ENCODE measurements at places on chromosomes 3 and 15.

DNA sequence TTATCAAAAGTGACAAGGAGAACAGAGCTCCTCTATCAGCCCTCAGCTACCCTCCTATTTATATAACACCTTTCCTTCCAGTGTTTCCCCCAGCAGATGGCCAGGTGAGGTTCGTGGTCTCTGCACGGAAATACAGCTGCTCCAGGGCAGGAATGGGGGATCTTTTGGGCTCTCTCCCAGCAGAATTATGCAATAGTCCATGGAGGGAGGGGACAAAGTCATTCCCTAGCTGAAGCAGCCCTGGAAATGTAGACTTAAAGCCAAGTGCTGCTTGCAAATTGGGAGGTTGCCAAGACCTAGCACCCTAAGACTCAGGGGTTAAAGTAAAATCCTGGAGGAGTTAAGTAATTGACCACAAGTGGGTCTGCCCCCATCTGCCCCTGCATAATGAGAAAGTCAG is 256.3 kb downstream of the LRTM1 start:
- DNase-seq, result no peak

GRCh38 chr3:120454076-120454689 is 3.4 kb upstream of the FSTL1 start:
- no peak for DNase-seq

- no peak for DNase-seq
Measured at GRCh38 chr3:134597390-134597970, 53.3 kb downstream of the KY start.

DNA sequence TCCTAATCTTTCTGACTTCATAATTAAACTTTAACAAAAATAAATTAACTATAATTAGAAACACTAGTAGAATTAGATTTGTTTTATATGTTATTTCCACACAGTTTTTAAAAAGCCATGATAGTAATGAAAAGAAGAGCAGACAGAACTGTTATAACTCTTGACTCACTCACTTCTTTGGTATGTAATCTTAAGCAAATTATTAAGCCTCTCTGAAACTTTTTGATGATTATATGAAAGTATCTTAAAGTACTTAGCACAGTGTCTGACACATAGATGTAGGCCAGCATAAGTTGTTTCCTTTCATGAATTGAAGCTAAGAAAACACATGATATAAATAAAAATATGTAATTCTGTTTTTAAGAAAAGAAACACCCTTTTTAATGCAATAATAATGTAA is 123.6 kb upstream of the MLF1 start:
- no peak for DNase-seq

DNA sequence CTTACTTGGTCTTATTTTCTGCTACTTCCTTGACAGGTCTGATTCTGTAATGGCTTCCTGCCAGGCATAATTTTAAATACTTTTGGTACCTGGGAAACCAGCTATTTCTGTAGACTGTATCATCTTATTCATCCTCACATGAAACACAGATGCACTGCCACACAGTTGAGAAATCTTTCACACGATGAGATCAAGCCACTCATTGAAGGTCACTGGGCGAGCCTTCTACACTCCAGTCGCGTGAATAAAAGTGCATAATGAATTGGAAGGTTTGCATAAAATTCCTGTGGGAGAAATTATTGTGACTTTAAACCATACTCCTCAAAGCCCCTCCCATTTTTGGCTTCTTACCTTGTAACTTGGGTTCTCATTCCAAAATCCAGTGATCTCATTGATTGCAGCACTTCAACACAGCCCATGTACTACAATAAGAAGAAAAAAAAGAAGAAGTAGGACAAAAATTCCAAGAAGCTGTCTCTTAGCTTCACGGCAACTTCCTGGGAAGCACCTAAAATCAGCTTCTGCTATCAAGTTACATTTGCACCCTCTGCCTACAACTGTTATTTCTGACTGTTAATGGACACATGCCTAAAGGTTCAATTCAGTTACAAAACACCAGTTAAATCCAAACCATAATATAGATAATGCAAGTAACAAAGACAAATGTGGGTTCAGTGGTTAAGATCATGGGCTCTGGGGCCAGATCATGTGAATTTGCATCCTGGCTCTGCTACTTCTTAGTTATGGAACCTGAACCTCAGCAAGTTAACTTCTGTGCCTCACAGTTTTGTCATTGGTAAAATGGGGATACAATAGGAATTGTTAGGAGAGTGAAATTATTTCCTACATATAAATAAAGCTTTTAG is 39.0 kb downstream of the SHC4 start:
- DNase-seq, result no peak

- DNase-seq, result no peak
Measured at GRCh38 chr3:115148142-115148790, 1.2 kb upstream of the ZBTB20 start.

GRCh38 chr15:52251144-52251860 is 44.3 kb downstream of the MYO5C start:
- DNase-seq, result no peak

- peak; percentile 9 for DNase-seq
Measured at GRCh38 chr3:131033480-131034080, 6.9 kb downstream of the NEK11 start.

DNA sequence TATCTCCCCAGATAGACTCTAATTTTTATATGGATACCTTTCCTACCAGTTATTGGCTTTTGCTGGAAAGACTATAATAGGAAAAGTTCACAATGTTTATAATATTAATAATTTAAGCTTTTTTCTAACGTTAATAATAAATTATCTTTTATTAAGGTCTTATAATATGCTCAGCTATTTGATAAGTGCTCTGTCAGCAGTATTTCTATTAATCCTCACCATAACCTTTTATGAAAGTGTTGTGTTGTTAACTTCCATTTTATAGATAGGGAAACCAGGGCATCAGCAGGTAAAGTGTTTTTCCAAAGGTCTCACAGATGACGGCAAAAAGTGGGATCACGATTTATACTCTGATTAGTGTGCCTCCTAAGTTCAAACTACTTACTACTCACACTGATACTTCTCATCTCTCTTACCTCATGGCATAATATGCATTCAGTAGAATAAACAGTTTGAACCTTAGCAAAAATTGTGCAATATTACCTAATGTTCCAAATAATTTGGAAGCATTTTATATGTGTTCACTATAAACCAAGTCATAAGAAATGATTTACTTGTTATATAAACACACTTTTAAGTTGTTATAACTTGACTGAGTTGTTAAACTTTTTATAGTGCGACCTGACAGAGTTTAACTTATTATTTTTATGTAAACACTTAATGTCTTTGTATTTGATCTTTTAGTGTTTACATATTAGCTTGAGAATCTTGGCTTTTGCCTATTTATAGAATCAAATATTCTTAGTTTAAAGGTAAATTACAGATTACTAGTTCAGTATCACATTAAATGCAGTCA is 274.9 kb upstream of the DCBLD2 start:
- DNase-seq, result no peak

- no peak for DNase-seq
Measured at GRCh38 chr3:58036293-58037032, 28.2 kb downstream of the FLNB start.

DNA sequence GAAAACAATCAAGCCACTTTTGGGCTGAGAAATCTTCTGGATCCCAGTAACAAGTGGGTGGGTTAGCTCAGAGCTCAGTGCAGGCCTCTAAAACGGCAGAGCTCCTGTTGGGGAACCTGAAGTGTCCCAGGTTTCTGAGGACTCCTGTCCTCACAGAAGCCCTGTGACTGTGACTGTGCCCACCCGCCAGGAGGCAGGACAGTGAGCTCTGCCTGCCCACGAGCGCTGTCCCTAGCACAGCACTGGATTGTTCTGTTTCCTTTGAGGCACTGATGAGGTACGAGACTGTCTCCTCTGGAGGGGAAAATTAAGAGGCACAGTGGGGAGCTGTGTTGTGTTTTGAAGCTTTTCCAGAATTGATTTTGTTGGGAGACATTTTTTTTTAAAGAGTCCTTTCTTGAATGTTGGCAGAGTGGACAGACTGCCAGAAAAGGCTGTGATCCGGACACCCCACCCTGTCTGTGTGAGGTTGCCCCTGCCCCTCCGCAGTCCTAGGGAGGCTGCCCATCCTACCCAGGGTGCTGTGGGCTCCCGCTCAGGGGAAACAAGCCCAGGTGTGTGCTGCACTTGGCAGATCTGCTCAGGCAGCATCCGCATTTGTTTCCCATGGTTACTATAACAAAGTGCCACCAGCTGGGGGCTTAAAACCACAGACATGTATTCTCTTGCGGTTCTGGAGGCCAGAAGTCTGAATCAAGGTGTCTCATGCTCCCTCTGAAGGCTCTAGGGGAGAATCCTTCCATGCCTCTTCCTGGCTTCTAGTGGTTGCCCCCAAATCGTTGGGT is 66.6 kb upstream of the LARS2 start:
- DNase-seq, result no peak

- no peak for DNase-seq
Measured at GRCh38 chr3:110397115-110397514, 674.5 kb upstream of the NECTIN3 start.

DNA sequence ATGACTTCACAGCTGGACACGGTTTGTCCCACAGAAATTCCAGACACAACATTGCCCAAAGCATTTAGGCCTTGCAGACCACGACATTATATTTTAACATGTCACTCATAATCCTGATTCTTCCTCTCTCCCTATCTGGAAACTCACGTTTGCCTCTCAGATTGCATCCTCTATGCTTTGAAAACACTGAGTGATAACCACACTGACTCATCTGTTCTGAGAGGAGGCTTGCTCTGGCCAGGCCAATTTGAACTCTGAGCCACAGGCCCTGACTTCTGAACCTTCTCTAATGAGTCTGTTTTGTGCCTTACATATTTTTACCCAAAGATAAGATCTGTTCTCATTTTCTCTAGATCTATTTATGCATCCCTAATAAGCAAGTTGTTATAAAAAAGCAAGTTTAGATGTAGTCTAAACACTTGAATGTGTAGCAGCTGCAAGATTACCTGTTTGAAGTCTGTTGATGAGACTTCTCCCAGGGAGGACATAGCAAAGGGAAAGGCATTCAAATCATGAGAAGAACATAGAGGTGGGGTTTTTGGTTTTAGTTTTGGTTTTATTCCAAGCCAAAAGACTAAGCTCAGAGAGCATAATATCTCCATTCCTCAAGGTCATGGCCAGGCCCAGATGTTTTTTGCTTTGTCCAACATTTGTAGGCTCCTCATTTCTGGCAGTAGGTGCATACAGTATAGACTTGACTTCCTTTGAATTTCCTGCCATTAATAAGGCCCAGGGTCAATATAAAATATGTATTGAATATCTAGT is 234.4 kb upstream of the LRTM1 start:
- no peak for DNase-seq

DNA sequence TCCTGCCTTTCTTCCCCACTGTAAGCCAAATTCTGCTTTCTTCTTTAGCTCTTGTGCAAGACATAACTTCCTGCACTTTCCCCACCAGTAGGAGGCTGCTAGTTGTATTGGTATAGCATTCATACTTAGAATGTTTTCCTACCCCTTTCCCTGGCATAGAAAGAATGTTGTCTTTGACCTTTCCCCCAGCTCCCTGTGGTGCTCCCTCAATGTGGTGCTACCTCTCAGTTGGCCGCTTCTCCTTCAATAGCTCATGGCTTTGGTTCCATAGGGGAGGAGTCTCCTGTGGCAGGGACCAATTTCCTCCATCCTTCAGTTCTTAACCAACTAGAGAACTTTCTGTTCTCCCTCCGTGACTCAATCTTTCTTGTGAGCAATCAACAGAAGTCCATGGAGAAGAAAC is 67.5 kb upstream of the AKAP13 start:
- DNase-seq, result no peak

GRCh38 chr3:149026718-149027117 is 35.4 kb downstream of the GYG1 start:
- no peak for DNase-seq

- peak; percentile 61 for DNase-seq
Measured at GRCh38 chr15:90234096-90234988, at the start of gene GDPGP1. GDPGP1 (plus strand) TSS chr15:90234209; CDS start chr15:90240909, 6,700 bp downstream.

- no peak for DNase-seq
Measured at GRCh38 chr15:60047701-60048100, 43.6 kb downstream of the FOXB1 start.

DNA sequence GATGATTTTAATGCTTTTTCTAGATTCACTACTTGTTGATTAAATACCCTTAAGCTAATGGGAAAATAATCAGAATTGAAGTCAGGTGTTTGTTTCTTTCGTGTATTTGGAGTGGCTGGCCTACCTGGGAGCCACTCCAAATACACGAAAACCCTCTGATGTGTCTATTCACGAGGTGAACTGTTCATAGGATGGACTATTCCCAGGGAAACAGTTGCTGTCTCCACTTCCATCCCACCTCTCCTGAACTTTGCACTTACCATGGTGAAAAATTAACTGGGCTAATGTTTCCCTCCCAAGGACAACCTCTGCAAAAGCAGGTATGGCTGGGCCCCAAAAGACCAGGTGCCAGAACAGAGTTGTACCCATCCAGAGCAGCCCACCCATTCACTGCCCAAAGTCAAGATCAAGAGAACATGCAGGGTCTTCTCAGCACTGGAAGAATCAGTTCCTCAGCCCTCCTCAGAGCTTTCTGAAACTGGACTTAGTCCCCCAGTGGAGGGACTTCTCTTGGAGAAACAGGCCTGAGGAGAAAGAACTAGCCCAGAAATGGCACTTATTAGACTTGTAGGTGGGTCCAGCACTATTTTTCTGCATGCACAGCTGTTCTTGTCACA is 2.9 kb upstream of the SMAD3 start:
- DNase-seq, result no peak

DNA sequence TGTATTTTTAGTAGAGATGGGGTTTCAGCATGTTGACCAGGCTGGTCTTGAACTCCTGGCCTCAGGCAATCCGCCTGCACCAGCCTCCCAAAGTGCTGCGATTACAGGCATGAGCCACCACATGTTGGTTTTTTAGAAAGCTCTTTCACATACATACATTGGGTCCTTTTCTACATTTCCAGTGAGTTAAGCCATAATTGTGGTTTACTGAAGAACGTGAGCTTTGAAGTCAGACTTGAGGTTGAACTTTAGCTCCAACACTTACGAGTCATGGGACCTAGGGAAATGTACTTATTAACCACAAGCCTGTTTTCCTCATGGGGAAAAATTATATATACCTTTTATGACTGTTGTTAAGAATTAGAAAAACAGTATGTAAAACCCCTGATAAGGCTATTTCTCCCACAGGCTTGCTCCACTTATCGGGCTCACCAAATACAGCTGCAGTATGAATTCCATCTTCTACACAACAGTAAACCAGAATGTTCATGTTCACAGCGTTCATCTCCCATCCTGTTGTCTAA is 39.0 kb downstream of the GPR160 start:
- no peak for DNase-seq

- no peak for DNase-seq
Measured at GRCh38 chr3:187027531-187028278, 97.4 kb downstream of the ST6GAL1 start.

- no peak for DNase-seq
Measured at GRCh38 chr15:54097019-54097418, 118.8 kb downstream of the UNC13C start.

DNA sequence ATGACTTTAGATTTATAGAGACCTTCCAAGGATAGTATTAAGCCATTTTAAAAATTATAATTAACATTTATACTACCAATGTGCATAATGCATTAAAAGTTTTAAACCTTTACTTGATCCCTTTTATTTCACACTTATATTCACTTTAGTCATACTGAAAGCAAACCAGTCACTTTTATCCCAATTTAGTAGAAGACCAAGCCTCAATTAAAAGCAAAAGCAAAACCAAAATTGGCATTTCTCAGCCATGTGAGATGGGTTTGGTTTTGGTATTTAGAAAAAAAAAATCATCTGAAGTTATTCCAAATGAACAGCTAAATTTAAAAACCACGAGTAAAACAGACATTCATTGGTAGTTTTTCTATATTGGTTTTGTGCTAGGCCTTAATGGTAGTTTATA is 249.4 kb downstream of the LPP start:
- DNase-seq, result no peak
